ENCODE measurements at places on chromosomes 1 and 21.

DNA sequence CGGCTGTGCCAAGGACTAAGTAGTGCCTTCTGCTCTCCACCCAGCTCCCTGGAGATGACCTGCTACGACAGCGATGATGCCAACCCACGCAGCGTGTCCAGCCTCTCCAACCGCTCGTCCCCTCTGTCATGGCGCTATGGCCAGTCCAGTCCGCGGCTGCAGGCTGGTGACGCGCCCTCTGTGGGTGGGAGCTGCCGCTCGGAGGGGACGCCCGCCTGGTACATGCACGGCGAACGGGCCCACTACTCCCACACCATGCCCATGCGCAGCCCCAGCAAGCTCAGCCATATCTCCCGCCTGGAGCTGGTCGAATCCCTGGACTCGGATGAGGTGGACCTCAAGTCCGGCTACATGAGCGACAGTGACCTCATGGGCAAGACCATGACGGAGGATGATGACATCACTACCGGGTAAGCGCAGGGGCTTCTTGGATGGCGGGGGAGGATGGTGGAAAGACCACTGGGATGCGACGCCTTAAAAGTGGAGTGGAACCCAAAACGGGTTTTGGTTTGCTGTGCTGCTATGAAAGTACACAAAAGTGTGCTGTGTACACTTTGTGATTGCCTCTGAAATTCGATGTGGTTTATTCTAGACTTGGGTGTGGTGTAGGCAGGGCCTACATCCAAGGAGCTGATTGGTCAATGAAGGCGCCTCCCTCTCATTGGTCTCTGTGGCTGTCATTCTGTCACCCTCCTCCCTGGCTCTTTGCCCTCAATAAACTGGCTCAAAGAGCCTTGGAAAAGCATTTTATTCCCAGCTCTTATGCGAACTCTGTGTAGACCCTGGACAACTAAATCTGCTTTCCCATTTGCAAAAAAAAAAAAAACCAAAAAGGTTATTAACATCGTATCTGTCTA is 110.4 kb upstream of the IPO9 start:
- no peak for DNase-seq

- peak; percentile 74 for DNase-seq
Measured at GRCh38 chr1:23544444-23545389, 13.7 kb upstream of the E2F2 start.

GRCh38 chr1:236350308-236350707 is 43.8 kb upstream of the EDARADD start:
- no peak for DNase-seq

DNA sequence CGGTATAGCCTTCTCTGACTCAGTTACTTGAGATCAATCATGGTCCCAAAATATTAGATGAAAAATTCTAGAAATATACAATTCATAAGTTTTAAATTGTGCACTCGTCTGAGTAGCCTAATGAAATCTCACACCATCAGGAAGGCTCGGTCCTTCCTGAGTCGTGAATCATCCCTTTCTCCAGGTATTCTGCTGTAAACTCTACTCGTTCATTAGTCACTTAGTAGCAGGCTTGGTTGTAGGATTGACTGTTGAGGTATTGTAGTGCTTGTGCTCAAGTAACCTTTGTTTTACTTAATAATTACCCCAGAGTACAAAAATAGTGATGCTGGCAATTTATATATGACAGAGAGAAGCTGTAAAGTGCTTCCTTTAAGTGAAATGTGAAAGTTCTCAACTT is 238.7 kb downstream of the OLFM3 start:
- no peak for DNase-seq

GRCh38 chr1:8966606-8967005 is 20.9 kb downstream of the CA6 start:
- DNase-seq = no peak

GRCh38 chr1:192950926-192951325 is 108.2 kb downstream of the UCHL5 start:
- no peak for DNase-seq

GRCh38 chr1:216223486-216223885 is 199.8 kb downstream of the USH2A start:
- no peak for DNase-seq

- DNase-seq = no peak
Measured at GRCh38 chr1:56061824-56062223, 517.5 kb downstream of the PLPP3 start.

DNA sequence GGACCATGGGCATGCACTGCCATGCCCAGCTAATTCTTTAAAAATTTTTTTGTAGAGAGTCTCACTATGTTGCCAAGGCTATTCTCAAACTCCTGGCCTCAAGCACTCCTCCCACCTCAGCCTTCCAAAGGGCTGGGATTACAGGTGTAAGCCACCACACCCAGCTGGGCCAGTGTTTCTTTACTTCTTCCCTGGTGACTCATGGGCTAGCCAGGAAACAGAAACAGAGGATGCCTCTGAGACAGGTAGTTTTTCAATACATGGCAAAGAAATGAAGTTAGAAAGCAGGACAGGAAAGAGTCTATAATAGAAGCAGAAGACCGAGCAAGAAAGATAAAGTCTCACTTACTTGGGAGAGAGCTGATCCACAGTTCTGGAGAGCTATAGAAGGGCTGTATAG is 7.6 kb upstream of the C1orf74 start:
- no peak for DNase-seq

DNA sequence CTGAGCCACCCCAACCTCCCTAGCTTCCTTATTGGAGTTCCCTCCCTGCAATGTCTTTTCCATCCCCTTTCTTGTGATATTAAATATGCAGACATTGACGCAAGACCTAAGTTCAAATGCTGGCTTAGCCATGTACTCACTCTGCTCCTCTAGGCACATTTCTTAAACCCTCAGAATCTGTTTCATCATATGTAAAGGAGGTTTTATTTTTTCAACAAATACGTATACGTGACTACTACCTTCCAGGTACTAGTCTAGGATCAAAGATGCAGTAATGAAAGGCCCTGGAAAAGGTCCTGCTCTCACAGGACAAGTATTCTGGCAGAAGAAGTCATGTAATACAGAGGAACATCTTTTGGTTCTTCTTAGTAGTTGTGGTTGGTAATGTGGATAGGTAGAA is 98.6 kb downstream of the SIPA1L2 start:
- no peak for DNase-seq

DNA sequence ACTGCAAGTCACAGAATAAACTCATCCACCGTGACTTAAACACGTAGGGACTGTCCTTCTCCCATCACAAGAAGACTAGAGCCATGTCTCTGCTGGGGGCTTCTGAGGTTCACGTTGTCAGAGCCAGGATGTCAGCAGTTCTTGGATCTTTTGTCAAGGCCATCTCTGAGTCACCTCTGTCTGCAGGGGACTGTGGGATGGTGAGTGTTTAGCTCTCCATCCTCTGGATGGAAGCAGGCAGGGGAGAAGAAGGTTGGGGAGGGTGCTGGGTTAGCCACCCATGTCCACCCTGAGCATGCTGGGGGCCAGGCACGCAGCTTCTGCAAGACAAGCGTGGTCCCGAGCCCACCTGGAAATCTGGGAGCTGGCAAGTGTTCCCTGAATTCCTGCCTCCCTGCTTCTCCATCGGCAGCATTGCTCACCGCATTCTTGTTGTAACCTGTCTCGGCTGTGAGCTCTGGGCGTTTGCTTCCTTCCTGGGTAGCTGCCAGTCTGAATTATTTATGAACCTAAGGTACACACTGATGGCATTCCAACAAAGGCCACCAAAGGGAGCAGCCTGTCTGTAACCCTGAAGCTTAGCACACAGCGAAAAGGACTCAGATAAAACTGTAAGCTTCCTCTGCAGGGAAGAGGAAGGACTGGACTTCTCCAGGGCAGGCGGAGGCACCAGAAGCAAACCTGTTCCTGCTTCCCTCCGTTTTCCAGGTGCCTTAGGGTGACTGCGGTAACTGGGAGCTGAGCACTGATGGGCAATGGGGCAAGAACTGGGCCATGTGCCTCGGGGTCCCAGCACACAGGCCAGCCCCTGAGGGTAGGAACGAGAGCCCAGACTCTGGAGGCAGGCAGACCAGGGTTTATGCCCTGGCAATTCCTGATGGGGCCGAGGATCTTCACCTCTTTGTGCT is 88.6 kb downstream of the RIPK4 start:
- DNase-seq = no peak

DNA sequence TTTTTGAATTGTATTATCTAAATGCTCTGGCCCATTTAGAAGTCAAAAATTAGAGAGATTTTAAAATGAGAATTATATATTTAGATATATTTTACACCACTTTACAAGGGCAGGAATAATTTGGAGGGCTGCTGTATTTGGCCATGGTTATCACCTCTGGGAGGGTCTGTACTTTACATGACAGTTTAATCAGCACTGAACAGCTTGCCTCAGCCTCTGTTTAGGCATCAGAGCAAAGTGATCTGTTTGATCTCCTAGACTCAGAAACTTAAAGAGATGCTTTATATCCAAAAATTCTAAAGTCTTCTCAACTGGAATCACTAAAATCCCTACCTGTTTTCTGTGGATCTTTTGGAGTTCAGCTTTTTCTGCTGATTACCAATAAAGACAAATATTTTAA is 5.4 kb upstream of the SPTA1 start:
- DNase-seq = no peak

DNA sequence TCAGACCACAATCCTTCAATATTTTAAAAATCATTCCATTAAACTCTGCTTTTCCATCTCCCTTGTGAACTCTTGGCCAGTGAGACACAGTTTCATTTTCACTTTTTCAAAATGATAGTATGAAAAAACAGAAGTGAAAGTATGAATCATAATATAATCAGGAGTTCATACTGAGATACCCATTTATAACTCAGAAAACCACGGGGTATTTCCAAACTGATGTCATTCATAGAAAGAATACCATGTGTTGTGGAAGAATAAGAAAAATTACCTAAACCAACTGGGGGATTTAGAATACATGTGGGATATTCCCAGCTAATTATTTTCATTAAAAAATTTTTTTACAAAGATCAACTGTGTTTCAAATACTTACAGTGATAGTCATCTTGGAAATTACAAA is 149.9 kb downstream of the MRPL39 start:
- no peak for DNase-seq

- DNase-seq = no peak
Measured at GRCh38 chr1:35851132-35851869, 31.7 kb upstream of the AGO1 start.

GRCh38 chr1:176609556-176610408 is 146.8 kb downstream of the PAPPA2 start:
- DNase-seq = no peak

GRCh38 chr1:169914531-169914930 is 20.8 kb upstream of the SCYL3 start:
- no peak for DNase-seq

- no peak for DNase-seq
Measured at GRCh38 chr1:15229707-15230131, 17.3 kb upstream of the FHAD1 start.

DNA sequence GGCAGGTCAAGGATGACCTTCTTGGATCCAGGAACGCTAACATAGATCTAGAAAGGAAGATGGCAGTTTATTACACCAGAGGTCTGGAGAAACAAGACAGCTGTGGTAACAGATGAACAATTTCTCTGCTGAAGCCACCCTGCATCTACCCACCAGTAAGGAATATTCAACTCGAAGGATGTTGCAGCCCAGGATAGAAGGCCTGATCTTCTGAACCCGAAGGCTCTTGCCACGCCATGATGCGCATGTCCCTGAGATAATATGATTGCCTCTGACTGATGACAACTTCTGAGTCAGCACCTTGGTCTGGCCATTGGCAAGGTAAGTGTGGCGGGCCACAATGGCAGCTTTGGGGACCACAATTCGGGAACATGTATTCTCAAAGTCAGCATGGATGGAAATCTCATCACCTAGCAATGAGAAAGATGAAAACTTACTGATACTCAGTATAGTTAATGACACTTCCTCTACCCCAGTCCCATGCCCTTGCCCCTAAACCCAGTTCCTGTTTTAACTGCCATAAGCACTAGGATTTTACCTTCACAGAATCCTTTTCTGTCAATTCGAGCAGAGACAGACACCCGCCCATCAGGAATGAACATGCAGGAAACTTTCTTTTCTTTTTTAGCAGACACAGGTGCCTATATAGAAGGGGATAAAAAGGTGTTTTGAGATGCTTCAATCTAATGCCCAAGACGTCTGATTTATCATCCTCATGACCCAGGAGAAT is 1.8 kb downstream of the TXNIP start:
- no peak for DNase-seq

DNA sequence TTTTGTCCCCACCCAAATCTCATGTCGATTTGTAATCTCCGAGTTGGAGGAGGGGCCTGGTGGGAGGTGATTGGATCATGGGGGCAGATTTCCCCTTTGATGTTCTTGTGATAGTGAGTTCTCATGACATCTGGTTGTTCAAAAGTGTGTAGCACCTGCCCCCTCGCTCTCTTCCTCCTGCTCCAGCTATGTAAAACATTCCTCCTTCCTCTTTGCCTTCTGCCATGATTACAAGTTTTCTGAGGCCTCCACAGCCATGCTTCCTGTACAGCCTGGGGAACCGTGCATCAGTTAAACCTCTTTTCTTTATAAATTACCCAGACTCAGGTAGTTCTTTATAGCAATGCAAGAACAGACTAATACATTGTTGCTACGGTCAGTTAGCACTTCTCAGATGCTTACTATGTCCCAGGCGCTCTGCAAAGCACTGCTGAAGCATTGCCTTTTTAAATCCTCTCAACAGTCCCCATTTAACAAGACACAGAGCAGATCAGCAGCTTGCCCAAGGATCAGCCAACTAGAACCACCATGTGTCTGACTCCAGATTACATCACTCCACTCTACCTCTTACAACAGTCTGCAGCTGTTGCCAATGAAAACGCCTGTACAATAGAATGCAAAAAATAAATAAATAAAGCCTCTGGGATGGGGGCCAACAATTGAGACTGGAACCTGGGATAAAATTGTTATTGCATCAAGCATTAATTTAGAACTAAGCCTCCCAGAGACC is 52.4 kb upstream of the USP1 start:
- DNase-seq = no peak

GRCh38 chr1:38474738-38475623 is 384.6 kb downstream of the RRAGC start:
- DNase-seq = no peak

DNA sequence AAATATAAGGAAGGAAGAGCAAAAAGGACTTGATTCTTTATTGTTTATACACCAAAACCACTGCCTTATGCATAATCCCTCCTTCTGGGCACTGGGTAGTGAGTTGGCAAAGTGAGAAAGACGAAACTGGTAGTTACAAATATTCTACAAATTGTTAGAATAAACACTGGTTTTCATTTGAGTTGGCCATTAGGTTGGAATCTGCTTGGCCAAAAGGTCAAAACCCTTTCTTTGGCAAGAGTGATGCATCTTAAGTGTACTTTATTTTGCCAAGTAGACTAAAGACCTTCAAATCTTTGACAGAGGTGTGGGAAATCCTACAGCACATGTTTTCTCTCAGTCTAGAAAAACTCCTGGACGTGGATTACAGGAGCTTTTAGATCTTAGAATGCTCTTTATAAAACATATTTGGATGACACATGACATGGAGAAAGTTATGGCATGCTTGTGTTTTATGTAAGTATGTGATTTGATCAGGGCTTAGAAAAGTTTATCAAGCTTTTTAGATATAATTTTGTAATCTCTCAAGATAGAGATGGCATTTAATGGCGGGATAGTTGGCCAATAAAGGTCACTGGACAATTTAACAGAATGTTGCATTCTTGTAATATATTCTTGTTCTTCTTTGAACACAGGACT is 120.9 kb downstream of the ROR1 start:
- DNase-seq = no peak
